ENCODE measurements at places on chromosomes 7 and 10. TPM values are rescaled to one million over a fixed set of nuclear protein-coding genes. Genes with fewer than 3 reads are reported as not detected.
A peak's percentile ranks its signal among the peaks of the same experiment; 100 is the strongest.

The ZCWPW1 gene
- total RNA-seq = 2.6 TPM

The SYT15B gene
- 0.12 TPM for total RNA-seq

The LRRC17 gene
- total RNA-seq = not detected

The HECTD2 gene
- 4.5 TPM for total RNA-seq

The DNAJC12 gene
- 23.8 TPM for total RNA-seq

The ECD gene
- 38.5 TPM for total RNA-seq

The GJD4 gene
- total RNA-seq = not detected

DNA sequence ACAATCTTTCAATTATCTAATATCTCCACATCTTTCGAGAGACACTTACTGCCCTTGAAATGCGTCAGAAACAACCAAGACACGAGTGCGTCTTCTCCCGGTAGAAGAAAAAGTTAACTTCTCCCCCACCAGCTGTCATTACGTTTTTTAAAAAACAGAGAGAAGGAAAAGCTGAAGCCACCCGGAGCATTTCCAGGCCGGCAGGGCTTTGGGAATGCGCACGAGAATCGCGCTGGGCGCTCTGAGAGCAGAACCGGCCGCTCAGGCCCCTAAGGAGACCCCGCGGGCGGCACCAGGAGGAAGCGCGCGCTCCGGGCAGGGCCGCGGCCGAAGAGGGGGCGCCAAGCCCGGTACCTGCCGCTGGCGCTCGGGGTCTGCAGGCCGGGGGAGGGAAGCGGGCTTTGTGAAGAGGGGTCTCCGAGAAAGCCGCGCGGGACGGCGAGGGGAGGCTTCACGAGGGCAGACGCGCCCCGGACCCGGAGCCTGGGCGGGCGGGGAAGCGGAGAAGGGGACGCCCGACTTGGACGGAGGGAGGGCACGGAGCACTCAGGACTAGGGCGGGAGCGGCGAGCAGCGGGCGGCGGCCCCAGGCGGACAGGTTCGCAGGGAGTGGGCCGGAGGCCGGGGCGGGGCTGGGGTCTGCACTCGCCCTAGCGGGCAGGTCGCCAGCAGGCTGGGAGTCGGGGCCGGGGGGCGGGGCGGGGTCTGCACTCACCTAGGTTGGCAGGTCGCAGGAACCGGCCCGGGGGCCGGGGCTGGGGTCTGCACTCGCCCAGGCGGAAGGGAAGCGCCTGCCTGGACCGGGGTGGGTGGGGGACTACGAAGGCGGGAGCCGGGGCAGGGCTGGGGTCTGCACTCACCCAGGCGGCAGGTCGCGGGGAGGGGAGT, 932 bp downstream of the ESYT2 start:
- DNase-seq = peak; percentile 78

GRCh38 chr10:124676416-124677062, 67.6 kb downstream of the FAM53B start:
- no peak for DNase-seq

- no peak for DNase-seq
Measured at GRCh38 chr7:2953588-2954407, 89.9 kb downstream of the CARD11 start.

GRCh38 chr7:86469680-86470295, 173.9 kb upstream of the GRM3 start:
- DNase-seq = peak; percentile 84

- no peak for DNase-seq
Measured at GRCh38 chr7:49172639-49173038, 248.3 kb downstream of the CDC14C start.

- no peak for DNase-seq
Measured at GRCh38 chr7:92953657-92954056, 117.3 kb upstream of the CDK6 start.

DNA sequence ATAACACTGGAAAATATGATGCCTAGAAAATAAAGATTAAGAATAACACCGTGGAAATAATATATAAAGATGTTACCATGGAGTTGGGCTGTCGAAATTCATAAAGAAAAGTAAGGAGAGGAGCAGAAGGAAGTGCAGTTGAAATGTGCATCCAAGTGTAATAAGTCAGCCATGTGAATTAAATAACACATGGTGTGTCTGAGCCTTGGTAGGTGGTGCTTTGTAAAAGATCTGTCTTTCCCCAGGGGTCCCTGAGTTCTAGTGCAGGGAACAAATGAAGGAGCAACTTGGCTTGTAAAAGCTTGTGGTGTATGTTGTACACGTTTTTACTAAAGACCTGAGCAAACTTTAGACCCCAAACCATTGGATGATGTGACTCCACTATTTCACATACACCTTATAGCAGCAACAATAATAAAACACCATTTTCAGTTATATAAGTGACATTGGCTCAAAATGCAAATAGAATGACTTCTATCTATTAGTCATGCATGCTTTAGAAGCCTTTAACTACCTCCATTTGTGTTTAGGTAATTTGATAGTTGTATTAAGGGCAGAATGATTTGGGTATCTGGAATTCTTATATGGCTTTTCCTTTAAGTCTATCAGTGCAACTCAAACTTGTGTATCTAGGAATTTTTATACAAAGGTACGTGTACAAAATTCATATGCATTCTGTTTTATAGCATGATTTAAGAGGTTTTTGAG, 11.3 kb downstream of the STARD3NL start:
- no peak for DNase-seq

- no peak for DNase-seq
Measured at GRCh38 chr7:2162959-2163358, 69.8 kb downstream of the MAD1L1 start.

DNA sequence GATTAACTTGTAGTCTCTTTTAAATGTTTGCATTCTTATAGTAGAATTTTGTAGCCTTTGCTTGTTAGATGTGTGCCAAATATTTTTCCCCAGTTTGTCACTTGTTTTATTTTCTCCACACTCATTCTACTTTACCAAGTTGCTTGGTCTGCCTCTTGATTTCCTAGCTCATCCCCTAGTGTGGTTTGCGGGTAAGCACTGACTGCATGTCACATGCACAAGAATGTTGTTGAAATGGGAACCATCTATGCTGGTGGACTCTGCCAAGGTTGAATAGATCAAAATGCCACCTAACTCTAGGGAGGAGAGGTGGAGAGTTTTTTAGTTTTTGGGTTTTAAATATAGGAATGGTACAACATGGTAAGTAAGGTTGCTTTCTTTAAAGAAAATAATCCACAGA, 47.6 kb downstream of the FZD1 start:
- no peak for DNase-seq

DNA sequence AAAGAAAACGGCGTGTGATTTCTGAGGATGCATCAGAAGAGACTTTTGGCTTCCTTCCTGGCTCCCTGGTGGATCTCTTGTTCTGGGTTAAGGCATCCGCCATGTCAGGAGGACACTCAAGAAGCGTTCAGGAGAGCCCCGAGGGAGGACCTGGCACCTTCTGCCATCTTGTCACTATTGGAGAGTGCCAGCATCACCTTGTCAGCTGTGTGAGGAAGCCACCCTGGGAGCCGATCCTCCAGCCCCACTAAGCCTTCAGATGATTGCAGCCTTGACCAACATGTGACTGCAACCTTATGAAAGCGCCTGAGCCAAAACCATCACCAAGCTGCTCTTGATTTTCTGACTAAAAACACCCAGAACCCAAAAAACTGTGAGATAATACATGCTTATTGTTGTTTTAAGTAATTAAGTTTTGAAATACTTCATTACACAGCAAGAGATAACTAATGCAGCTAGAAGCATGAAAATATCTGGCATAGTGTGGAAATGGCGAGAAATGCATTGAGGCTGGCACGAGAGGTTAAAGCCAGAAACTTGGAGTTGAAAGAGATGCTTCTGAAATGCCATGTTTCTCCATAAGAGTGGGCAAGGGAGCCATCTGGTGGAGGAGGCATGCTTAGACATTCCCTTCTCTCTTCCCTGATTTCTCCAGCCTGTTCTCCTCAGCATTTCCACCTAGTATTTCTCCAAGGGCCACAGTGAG, 5.4 kb upstream of the ZFYVE27 start:
- peak; percentile 86 for DNase-seq

- DNase-seq = no peak
Measured at GRCh38 chr10:64271983-64272382, 750.8 kb downstream of the REEP3 start.

GRCh38 chr7:100764841-100765240, 31.4 kb downstream of the ZAN start:
- DNase-seq = no peak

- DNase-seq = no peak
Measured at GRCh38 chr7:128383776-128384175, 22.3 kb upstream of the PRRT4 start.

- peak; percentile 34 for DNase-seq
Measured at GRCh38 chr10:89978081-89978480, 276.7 kb downstream of the KIF20B start.
